ENCODE measurements at places on chromosomes 16 and 17.

- DNase-seq = no peak
Observed at GRCh38 chr17:27618417-27618816, 12.6 kb upstream of the LGALS9 start.

DNA sequence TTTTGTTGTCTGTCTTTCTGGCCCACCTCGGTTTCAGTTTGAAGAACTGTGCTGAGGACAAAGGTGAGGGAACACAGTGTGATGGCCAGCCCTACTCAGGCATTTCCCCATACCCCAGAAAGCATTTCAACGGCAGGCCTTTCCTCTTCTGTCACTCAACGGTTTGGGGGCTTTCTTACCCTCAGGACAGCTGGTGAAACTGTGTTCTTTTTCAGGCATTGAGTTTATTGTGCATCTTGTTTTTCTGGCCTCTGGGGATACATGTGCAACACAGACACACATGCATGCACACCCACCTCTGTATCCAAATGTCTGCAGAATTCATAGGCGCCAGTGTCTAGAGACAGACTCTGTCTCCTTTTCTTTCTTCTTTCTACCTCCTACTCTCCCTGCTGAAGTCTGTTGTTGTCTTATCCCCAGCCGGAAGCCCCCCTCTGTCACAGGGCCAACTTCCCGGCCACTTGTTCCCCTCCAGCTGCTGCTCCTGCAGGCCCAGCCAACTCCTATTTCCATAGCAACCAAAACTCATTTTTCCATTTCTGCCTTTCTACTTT, 17.0 kb downstream of the CHD9 start:
- peak; percentile 75 for DNase-seq

GRCh38 chr16:65105171-65105570, 16.7 kb downstream of the CDH11 start:
- no peak for DNase-seq

- DNase-seq = no peak
Observed at GRCh38 chr17:16953841-16954240, 18.1 kb downstream of the TNFRSF13B start.
